ENCODE measurements at places on chromosomes 2 and 18.

- DNase-seq, result peak; percentile 2
Measured at GRCh38 chr2:146734042-146734820, 1110.6 kb upstream of the ACVR2A start.

GRCh38 chr2:157046396-157046795 is 211.1 kb upstream of the GALNT5 start:
- no peak for DNase-seq

DNA sequence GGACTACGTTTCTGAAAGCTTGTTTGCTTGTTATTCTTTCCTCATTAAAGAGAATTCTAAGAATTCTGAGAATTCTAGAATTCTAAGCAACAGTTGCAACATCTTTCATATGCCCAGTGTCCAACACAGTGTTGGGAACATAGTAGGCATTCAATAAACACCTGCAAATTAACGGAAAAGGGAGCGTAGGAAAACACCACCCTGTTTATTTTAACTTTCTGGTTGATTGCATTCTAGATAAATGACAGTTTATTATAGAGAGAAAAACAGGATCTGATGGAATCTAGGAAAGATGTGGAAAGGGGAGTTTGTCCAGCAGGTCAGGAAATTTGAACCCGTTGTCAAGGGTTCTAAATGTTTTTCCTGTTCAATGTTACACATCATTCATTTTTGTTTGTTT is 24.2 kb upstream of the EFEMP1 start:
- DNase-seq, result no peak

DNA sequence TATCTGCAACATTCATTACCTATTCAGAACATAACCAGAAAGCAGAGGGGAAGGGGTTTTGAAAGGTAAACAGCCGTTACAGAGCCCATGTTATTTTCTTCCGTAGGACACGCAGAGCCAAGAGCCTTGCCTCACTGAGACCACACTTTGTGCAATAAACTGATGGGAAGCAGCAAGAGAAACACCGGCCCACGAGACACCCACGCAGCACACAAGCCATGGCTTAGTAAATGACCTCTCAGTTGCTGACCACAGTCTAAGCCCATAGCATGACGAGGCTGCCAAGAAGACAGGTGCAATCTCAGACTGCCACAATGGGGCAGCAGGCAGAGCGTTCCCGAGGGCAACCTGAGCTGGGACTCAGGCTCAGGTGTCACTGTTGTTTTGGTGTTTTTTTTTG is 59.6 kb downstream of the CABYR start:
- no peak for DNase-seq

DNA sequence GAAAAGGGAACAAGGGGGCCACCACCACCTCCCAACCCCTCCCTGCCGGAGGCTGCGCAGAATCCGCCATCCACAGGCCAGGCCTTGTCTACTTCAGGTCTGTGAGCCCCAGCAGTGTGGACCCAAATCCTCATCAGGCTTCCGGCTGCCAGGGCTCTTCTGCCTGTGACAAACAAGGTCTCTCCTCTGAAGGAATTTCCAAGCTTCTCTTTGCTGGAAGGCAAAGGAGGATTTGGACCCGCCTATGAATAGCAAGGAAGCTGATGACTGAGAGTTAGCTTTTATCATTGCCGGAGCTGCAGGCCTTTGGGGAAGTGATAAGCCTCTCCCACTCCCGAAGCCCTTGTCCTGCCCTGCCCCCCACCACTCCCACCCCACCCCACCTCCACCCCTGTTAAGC is 93.7 kb upstream of the SH3BP4 start:
- no peak for DNase-seq
